IPS-NIHi11 (cell line): ENCODE measurements at places on chromosomes 3 and 15.

DNA sequence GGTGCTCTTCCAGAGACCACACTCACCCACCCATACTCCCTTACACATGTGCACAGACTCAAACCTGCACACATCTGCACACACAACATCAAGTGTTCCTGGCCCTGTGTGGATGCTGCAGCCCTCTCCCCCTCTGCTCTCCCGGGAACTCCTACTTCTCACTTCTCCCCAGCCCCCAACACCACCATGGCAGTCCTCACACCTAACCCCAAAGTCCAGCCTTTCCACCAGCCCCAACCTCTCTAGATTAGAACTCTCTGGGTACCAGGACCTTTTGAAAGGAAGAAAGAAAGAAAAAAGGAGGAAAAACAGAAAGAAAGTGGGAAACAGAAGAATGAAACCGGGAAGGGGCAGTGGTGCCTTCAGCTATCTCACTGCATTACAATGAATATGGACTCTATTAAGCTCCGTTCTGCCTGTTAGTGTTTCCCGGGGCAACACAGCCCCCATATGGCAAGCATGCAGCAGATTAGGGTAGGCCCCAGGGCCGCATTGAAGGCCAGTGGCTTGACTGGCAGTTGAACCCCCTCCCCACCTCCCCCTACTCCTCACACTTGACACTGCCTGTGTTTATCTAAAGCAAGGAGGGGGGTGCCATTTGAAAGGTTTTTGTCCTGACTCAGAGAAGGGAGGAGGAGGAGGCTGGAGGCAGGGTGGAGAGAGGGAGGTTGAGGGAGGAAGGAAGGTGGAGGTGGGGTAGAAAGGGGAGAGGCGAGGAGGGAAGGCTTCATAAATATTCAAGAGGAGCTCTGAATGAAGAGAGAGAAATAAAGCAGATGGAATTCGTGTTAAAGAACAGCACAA, 30.1 kb downstream of the BOC start:
- peak; percentile 55 for DNase-seq

- DNase-seq: no peak
Measured at GRCh38 chr3:162643245-162643644, 1146.6 kb downstream of the OTOL1 start.

DNA sequence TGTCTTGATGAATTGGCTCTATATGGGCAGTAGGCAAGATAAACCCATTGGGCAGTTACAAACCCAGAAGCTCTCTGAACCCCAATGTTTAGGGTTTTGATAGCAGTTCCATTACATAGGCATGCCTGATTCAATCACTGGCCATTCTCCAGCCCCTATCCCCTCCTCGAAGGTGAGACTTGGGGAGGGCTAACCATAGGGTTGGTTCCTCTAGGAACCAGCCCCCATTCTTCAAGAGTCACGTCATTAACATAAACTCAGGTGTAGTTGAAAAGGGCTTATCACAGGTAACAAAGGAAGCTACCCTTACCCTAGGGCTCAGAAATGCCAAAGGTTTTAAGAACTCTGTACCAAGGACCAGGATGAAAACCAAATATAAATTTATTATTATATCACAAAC, 353.1 kb downstream of the ERC2 start:
- no peak for DNase-seq

- no peak for DNase-seq
Measured at GRCh38 chr3:170768334-170768801, 101.6 kb downstream of the RPL22L1 start.

GRCh38 chr3:155394240-155394639, 100.8 kb upstream of the STRIT1 start:
- DNase-seq: no peak

- DNase-seq: no peak
Measured at GRCh38 chr3:194121891-194122631, 13.9 kb upstream of the HES1 start.

- peak; percentile 57 for DNase-seq
Measured at GRCh38 chr3:7144697-7145308, 283.9 kb downstream of the GRM7 start.

- DNase-seq: no peak
Measured at GRCh38 chr3:64167868-64168267, 57.4 kb downstream of the PRICKLE2 start.

DNA sequence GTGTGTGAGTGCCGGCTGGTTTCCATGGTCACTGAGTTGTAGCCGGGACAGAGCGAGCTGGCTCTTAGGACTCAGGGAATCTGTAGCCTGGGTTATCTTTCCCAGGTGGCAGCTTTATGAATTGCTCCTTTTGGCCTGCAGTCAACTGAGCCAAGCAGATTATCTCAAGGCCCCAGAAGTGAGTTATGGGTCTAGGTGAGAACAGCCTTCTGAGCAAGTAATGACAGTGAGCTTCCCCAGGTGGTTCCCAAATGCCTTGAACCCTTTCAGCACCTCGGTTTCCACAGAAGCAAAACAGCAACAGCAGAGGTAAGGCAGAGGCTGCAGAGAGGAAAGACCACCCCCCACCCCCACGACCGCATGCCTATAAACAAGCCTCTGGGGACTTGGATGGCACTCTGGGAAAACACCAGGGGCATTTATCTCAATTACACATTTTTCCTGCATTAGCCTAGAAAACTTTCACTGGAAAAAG, 56.7 kb upstream of the DGKG start:
- no peak for DNase-seq

DNA sequence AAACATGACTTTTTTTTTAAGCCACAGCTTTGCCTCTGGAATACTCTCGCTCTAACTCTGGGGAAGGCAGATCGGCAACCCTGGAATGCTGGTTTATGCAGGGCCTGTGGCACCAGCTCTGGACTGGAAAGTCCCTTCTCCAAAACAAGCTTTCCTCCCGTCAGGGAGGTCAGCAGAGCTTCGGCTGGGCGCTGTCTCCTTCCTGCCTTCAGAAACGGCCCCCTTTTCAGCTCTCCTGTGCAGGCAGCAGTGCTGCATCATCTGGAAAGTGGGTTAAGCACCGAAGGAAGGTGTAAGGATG, 42.7 kb upstream of the SKOR1 start:
- DNase-seq: no peak

- no peak for DNase-seq
Measured at GRCh38 chr15:67146234-67146633, 80.8 kb downstream of the SMAD3 start.

- DNase-seq: no peak
Measured at GRCh38 chr15:95162967-95163531, 931.7 kb downstream of the MCTP2 start.

DNA sequence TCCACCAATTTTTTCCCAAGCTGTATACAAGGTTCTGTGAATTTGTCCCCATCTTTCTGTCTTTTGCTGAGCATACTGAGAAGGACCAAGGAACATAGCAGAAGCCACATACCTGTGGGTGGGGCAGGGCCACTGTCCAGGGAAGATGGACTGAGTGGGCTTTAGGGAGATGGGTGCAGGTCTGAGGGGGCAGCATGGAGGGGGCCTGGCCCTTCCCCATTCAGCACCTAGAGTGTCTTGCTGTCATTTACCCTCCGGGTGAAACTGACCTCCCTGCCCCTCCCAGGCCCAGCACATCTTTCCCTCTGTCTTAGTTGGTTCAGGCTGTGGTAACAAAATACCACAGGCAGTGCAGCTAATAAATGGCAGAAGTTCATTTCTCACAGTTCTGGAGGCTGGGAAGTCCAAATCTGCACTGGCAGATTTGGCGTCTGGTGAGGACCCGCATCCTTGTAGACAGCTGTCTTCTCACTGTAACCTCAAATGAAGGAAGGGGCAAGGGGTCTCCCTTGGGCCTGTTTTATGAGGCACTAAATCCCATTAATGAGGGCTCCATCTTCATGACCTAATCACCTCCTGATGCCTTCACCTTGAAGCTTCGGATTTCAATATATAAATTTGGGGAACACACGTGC, 180.0 kb upstream of the SMAD3 start:
- no peak for DNase-seq

DNA sequence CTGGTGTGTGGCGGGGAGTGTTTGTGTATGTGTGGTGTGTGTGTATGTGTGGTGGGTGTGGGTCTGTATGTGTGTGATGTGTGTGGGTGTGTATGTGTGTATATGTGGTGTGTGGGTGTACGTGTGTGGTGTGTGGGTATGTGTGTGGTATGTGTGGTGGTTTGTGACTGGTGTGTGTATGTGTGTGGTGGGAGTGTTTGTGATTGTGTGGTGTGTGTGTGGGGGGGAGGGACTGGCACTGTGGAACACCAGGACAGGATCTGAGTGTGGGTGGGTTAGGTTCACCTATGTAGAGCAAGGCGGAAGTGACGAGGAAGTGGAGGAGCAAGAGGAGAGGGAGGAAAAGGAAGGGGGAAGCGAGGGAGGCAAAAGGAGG, 510.8 kb downstream of the SHQ1 start:
- DNase-seq: no peak

- DNase-seq: no peak
Measured at GRCh38 chr15:95449230-95449628, 881.3 kb upstream of the NR2F2 start.

DNA sequence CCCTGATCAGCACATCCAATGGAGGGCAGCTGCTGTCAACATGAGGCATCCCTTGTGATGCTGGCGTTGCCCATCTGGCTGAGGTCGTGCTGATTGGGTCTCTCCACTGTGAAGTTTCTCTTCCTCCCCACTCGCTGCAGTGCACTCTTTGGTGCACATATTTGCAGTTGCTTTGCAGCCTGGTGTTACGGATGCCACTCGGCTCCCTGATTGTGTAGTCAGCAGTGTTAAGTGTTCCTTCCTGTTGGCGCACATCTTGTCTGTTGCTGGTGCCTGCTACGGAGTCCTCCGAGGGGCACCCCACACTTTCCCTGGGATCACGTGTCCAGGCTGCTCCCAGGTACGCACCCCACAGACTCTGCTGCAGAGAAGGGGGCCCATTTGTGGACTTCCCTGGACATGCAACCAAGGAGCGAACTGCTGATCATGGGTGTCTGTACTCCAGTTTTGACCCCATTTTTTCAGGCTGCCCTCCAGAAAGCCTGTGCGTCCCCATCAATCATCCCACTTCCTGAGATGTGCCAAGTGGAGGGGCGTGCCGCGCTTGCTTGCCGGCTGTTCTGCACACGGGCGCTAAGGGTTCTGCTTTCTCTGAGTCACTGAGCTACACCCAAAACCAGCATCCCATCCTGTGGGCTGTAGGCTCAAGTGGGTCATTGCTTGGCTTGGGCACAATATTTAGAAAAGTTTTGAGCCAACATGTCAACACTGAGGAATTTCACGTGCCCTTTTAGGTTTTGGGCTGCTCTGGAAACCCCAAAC, 98.6 kb downstream of the FBLN2 start:
- DNase-seq: no peak

DNA sequence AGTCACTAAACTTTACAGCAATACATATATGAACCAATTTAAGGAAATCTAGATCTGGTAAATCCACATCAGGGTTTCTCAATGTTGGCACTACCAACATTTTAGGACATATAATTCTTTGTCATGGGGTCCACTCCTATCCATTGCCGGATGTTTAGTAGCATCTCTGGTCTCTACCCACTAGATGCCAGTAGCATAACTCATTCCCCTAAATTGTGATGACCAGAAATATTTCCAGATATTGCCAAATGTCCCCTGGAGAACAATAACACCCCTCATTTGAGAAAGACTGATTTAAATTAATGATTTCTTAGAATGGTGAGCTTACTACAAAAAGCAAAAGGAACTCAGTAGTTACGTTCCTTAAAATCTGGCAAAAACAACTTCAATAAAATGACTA, 23.1 kb upstream of the ANKRD28 start:
- DNase-seq: no peak

- DNase-seq: no peak
Measured at GRCh38 chr15:40006003-40006402, 33.0 kb downstream of the SRP14 start.

GRCh38 chr15:31016446-31016915, 25.1 kb upstream of the MTMR10 start:
- no peak for DNase-seq

GRCh38 chr3:43214616-43215015, 71.7 kb upstream of the SNRK start:
- no peak for DNase-seq

DNA sequence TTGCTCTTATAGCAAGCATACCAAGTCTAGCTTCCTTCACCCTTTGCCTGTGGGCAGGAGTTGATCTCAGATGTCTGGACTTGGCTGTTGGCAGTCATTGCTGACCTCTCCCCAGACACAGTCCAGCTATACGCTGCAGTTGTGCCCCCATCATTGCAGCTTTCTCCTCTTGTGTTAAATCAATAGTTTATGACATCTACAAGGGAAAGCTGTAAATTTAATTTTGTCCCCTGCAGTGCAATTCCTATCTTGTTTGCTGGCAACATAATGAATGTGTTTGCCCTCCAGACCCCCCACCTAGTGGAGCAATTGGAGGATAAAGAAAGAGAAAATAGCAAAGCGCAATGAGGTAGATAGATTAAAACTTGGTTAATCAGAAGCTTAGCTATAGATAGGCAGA, 280.2 kb downstream of the LSAMP start:
- DNase-seq: no peak

GRCh38 chr3:69324362-69325025, 61.4 kb downstream of the FRMD4B start:
- DNase-seq: no peak

GRCh38 chr15:95363646-95364045, 966.9 kb upstream of the NR2F2 start:
- no peak for DNase-seq

DNA sequence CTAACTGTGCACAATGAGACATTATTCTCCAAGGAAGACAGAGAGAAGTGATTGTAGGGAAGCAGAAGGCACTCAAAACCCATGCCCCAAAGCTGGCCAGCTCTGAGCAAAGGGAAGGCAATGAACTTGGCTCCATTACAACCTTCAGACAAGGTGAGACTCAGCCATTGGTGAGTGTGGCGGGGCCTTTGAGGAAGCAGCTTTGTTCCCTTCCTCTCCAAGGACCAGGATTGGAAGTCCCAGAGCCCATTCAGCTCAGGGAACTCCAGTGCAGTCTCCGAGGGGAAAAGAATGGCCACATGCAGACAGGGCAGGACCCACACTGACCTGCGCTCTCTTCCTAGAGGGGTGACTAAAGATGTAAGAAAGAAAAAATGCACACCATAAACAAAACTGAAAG, 23.1 kb downstream of the HEG1 start:
- no peak for DNase-seq

DNA sequence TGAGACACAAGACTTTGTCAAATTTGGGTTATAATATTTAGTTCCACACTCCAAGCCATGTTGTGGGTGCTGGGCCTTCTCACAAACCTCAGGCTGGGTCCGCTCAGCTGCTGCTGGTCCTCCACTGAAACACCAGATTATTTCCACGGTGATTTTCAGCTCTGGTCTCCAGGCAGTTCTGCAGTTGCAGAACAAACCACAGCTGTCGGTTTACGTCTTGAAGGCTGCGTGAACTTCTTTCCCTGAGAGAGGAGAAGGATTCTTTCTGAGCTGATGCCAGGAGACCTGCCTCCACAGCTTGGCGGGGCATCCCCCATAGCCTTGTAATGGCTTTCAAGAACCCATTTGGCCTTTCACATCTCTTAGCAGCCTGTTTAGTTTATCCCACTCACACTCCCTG, 16.2 kb downstream of the GALNT15 start:
- no peak for DNase-seq

GRCh38 chr3:40845916-40846315, 321.2 kb downstream of the ZNF621 start:
- DNase-seq: no peak
